ENCODE measurements at places on chromosomes 1 and 21. TPM values are rescaled to one million over a fixed set of nuclear protein-coding genes. Genes with fewer than 3 reads are reported as not detected.

The APCS gene
- not detected for total RNA-seq

The AMY2B gene
- total RNA-seq = 8.4 TPM

The SLC25A34 gene
- total RNA-seq = 0.93 TPM

The RYR2 gene
- 0.13 TPM for total RNA-seq

The ITGB2 gene
- 159 TPM for total RNA-seq

The PCSK9 gene
- total RNA-seq = not detected

DNA sequence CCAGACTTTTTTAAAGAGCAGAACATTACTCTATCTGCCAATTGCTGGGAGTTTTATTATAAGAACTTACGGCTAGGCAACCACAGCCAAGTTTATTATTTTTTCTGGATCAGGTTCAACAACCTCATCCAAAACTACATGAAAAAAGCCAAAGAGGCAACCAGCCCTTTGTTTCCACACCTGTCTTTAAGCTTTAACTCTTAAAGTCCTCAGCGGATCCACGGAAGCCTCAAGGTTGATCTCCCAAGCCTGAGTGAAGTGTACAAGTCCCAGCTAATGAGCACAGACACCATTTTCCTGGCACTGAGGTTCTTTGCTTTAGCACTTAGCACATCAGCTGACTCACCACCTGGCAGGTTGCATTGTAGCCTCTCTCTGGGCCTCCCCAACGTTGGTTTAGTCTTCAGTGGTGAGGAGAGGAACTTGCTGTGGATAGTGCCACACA is 143.1 kb downstream of the TGFBR3 start:
- no peak for DNase-seq
- peaks cover 4% of the 10 kb centered on the region for H3K36me3 ChIP-seq
- H3K27me3 ChIP-seq = no peaks in the 10 kb centered on the region
- no peaks in the 10 kb centered on the region for H3K4me1 ChIP-seq
- H3K27ac ChIP-seq = no peak overlapping the region

GRCh38 chr1:5911871-5912271 is 80.4 kb downstream of the NPHP4 start:
- H3K36me3 ChIP-seq = no peaks in the 10 kb centered on the region
- no peak overlapping the region for H3K27ac ChIP-seq
- H3K27me3 ChIP-seq = no peaks in the 10 kb centered on the region
- no peak for DNase-seq

DNA sequence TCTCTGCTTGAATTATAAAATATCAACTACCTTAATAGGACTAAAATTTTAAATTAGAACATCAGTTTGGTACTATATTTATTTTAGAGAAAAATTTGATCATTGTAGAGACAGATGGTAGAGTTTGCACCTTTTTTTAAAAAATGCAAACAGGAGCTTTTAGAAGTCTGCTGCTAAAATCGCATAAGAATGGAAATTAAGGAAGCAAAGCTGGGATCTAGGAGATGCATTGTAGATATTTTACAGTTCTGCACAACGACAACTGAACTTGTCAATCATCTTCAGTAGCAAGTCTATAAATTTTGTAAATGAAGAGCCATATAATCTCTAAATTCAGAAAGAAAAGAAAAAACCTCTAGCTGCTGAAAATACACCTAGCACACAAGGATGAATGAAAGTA is 185.6 kb upstream of the KCNK2 start:
- no peak overlapping the region for H3K4me3 ChIP-seq
- no peaks in the 10 kb centered on the region for H3K27me3 ChIP-seq
- H3K36me3 ChIP-seq = no peaks in the 10 kb centered on the region

- peak overlapping the region; percentile 45 for H3K27ac ChIP-seq
- DNase-seq = no peak
- H3K4me1 ChIP-seq = no peaks in the 10 kb centered on the region
- H3K36me3 ChIP-seq = no peaks in the 10 kb centered on the region
Measured at GRCh38 chr1:211928993-211929637, 98.6 kb upstream of the LPGAT1 start.

DNA sequence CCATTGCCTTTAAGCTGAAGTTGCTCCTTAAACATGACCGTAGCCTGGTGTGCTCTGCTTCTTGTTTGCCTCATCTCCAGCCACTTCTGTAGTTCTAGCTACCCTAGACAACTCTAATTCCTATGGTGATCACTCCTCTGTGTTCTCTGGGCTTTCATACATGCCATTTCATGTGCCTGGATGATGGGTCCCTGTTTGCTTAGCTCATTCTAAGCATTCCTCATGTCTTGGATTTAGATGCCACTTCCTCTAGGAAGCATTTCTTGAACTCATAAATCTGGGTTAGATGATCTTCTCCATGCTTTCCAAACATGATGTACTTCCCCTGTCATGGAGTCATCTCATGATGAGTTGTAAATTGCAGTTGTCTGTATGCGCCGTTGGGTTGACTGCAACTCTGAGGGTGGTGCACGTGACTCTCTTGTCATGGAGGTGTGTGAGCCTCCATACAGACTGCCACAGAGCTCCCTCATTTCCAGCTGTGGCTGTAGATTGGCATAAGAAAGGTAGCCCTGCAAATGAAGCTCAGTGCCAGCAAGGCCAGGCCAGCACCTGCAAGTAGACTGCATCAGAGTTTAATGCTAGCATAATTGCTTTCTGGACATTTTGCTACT is 77.2 kb downstream of the LAMC1 start:
- H3K27ac ChIP-seq = no peak overlapping the region
- no peak overlapping the region for H3K4me3 ChIP-seq
- DNase-seq = no peak
- no peaks in the 10 kb centered on the region for H3K36me3 ChIP-seq
- no peaks in the 10 kb centered on the region for H3K4me1 ChIP-seq

- H3K36me3 ChIP-seq = no peaks in the 10 kb centered on the region
- no peaks in the 10 kb centered on the region for H3K27me3 ChIP-seq
- no peak for DNase-seq
- H3K4me3 ChIP-seq = no peak overlapping the region
- no peak overlapping the region for H3K27ac ChIP-seq
Measured at GRCh38 chr1:53121319-53122172, 20.9 kb downstream of the SLC1A7 start.

DNA sequence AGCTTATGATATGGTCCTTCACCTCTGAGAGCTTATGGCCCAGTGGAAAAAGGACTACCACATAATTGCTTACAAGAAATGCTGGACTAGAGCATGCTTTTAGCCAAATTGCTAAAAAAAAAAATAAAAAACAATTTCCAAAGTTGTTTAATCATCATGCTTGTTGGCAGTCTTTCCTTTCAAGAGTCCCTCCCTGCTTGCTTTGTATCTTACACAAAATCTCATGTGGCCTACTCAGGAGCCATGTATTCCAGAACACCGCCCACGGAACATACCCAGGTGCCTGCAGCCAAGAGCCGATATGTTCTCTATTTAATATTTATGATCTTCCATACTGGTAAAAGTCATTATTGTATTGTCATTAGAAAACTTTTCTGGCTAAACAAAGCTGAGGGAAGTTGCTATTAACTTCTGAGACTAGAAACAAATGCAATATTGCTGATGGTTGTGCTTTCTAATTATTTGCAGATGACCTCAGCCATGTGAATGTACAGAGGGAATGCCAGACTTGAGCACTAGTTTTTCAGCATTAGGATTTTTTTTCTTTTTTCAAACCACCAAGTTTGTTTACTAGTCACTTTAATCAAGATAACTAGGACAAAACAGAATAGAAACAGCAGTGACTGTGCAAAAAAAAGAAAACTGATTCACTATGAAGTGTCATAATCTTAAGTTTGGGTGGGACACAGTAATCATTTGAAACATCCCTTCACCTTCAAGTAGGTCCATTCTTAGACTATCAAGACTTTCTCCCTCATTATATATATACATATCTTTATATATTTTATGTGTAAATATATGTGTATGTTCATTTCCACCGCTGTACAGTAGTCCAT is 129.3 kb upstream of the GORAB start:
- no peak for DNase-seq
- H3K4me3 ChIP-seq = no peak overlapping the region
- no peaks in the 10 kb centered on the region for H3K27me3 ChIP-seq

GRCh38 chr21:14308234-14308633 is 74.7 kb downstream of the HSPA13 start:
- no peaks in the 10 kb centered on the region for H3K27me3 ChIP-seq
- no peaks in the 10 kb centered on the region for H3K4me1 ChIP-seq
- no peak overlapping the region for H3K27ac ChIP-seq
- DNase-seq = no peak
- H3K4me3 ChIP-seq = no peak overlapping the region

DNA sequence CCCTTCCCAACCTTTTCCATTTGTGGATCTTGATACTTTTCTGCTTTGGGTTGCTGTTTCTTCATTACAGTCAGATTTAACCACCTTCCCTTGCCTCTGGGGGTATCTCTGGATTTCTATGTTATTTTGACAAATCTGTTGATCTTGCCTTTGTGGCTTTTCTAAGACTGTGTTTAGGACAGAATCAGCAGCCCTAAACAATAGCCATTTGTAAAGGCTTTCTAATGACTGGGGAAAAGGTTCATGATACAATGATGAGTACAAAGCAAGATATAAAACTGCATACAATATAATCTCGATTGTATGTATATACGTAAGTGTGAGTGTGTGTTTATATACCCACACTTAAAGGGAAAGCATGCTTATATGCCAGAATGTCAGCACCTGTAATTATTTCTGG is 27.8 kb downstream of the FAM20B start:
- H3K4me1 ChIP-seq = no peaks in the 10 kb centered on the region
- DNase-seq = no peak
- H3K27me3 ChIP-seq = no peaks in the 10 kb centered on the region
- H3K36me3 ChIP-seq = peaks cover 7% of the 10 kb centered on the region

GRCh38 chr1:166182281-166182680 is 15.5 kb upstream of the FAM78B start:
- no peak overlapping the region for H3K4me3 ChIP-seq
- no peak overlapping the region for H3K27ac ChIP-seq

GRCh38 chr1:2523191-2523890 is 3.1 kb downstream of the PANK4 start:
- H3K27ac ChIP-seq = peak overlapping the region; percentile 62
- DNase-seq = no peak
- peaks cover 31% of the 10 kb centered on the region for H3K36me3 ChIP-seq
- H3K27me3 ChIP-seq = no peaks in the 10 kb centered on the region

DNA sequence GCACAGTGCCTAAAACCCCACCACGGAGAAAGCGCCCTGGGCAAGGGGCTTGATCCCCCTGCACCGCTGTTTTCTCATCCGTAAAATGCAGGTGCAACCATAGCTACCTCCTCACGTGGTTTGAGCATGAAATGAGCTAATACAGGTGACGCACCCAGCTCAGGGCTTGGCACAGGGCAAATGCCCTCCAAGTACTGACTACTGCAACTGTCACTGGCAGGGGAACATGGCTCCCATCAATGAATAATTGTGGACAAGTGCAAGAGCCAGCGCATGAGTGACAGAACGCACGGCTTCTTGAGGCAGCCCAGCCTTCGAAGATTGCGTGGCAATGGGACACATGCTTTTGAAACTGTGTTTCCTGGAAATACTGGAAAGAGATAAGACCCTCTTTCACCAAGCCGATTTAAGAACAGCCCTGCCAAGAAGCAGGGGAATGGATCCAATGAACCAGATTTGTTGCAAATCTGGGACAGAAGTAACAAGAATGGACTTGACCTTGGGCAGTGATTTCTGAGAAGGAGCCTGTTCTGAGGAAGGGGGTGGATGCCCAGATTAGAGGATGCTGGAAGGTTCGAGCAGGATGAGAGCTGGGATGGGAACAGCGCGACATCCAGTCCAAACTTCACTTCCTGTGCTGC is 92.8 kb upstream of the IFFO2 start:
- H3K4me1 ChIP-seq = no peaks in the 10 kb centered on the region
- no peak overlapping the region for H3K27ac ChIP-seq
- H3K27me3 ChIP-seq = peaks cover 12% of the 10 kb centered on the region
- no peaks in the 10 kb centered on the region for H3K36me3 ChIP-seq
- H3K4me3 ChIP-seq = no peak overlapping the region
- peak; percentile 10 for DNase-seq

- peaks cover 3% of the 10 kb centered on the region for H3K4me1 ChIP-seq
- H3K27me3 ChIP-seq = no peaks in the 10 kb centered on the region
- no peak for DNase-seq
- no peak overlapping the region for H3K27ac ChIP-seq
- H3K36me3 ChIP-seq = no peaks in the 10 kb centered on the region
Measured at GRCh38 chr1:93708734-93709481, 27.3 kb upstream of the BCAR3 start.

DNA sequence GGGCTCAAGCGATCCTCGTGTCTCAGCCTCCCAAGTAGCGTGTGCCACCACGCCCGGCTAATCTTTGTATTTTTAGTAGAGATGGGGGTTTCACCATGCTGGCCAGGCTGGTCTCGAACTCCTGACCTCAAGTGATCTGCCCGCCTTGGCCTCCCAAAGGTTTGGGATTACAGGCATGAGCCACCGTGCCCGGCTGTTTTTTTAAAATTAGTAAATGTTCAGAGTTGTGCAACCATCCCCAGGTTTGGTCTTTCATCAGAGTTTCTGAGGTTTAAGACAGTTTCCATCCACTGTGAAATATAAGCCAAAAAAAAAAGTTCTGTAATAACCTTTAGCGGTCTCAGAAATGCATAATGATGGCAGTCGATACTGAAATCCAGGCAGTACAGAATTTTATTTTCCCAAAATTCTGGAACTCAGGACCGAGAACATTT is 550 bp upstream of the SYT11 start:
- peak overlapping the region; percentile 77 for H3K4me3 ChIP-seq
- H3K27ac ChIP-seq = peak overlapping the region; percentile 83
- H3K27me3 ChIP-seq = no peaks in the 10 kb centered on the region

- no peaks in the 10 kb centered on the region for H3K27me3 ChIP-seq
- no peaks in the 10 kb centered on the region for H3K36me3 ChIP-seq
- H3K27ac ChIP-seq = no peak overlapping the region
- DNase-seq = no peak
Measured at GRCh38 chr1:92922356-92923035, 38.8 kb downstream of the DIPK1A start.

DNA sequence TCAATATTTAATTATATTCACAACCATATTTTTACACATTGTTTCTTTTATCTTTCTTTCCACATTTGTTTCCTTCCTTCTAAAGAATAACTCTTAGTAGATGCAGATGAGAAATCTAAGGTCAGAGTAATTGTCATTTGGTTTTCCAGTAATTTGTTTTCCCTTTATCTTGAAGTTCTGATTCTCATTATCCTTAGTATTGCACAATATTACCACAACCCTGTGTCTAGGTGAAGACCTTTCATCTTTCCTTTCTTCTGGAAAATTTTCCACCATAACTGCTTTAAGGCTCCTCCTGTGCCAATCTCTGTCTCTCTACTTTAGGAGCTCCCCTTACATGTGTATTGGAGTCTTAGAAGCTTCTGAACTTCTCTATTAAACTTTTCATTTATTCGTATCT is 209.0 kb downstream of the DPYD start:
- DNase-seq = no peak
- H3K36me3 ChIP-seq = no peaks in the 10 kb centered on the region
